ENCODE measurements at places on chromosomes 4 and X.

GRCh38 chrX:43655151-43656004 lies 721 bp upstream of the MAOA start:
- no peak for DNase-seq

- no peak for DNase-seq
These were observed 17.3 kb upstream of the F11 start for GRCh38 chr4:186248643-186249042.

GRCh38 chr4:79831701-79832514 lies 241.1 kb downstream of the ANTXR2 start:
- no peak for DNase-seq

DNA sequence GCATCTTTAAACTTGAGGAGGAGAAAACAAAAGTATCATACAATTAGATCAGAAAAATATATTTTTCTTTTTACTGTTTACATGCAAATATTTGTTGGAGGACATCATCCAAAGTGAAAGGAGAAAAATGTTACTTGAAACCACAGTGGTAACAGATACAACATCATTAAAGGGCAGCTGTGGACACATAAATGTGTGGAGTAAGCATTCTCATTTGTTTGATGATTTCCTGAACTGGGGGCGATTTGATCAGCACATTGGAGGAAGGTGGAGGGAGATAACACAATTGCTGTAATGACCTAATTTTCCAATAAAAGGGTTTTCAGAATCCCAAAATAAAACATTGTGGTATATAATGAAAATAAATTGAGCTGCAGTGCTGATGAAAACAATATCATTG lies 314.5 kb upstream of the HS3ST1 start:
- DNase-seq, result no peak

DNA sequence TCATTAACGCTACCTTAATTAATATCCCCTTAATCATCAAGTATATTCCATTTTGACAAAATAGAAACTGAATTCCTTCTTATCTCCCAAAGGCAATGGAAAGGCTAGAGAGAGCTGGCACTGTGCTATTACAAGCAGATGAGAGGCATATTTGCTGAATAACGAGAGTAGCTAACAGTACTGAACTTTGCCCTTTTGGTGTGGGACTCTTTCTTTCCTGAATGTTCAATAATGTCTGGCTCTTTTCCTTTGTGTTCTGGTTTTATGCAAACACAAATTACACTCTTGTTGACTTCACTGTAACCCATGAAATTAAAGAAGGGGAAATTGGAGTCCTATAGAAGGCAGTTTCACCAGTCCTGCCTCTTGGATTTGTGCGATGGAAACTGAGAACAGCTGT lies 63.5 kb downstream of the SHROOM3 start:
- DNase-seq, result no peak

GRCh38 chr4:4455210-4455865 lies 68.4 kb downstream of the NSG1 start:
- no peak for DNase-seq

- no peak for DNase-seq
These were observed 26.8 kb downstream of the MAN2B2 start for GRCh38 chr4:6601661-6602250.

DNA sequence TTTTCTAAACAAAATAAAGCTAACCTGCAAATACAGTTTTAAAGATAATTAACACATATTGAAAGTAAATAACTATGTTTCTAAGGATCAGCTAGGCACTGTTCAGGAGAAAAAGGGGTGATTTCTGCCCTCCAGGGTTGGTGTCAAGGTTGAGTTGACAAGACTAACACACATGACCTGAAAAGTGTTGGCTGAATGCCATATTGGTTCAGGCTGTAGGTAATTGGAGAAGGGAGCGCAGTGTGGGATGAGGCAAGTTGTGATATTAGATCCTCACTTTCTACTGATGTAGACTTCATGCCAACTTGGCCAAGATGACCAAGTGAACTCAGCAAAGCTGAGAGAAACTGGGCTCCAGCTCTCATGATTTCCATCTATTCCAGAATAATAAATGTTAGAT lies 42.2 kb downstream of the PPM1K start:
- no peak for DNase-seq

GRCh38 chr4:70179811-70180210 lies 15.7 kb upstream of the ODAM start:
- DNase-seq, result no peak

- DNase-seq, result no peak
These were observed 538.5 kb downstream of the CENPC start for GRCh38 chr4:67006791-67007190.
